ENCODE measurements at places on chromosomes 11 and 22.

- no peak for DNase-seq
These were observed 3.5 kb upstream of the MAPK8IP2 start for GRCh38 chr22:50597097-50597496.

DNA sequence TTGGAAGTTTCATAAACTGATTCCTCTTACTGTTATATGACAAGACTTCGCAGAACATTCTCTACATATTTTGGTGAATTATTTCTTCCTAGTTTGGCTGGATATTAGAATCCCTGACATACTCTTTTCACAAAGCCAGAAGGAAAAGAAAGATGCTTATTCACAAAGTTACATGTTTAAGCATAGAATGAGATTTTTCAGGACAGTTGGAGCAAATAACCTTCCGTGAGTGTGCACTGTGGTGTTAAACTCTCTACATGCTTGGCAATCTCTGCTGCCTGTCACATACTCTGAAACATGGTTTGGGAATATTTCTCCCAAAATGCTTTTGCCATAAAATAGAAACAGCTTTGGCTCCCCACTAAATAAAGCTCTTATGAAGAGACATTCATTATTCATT, 230.0 kb upstream of the MTNR1B start:
- no peak for DNase-seq

DNA sequence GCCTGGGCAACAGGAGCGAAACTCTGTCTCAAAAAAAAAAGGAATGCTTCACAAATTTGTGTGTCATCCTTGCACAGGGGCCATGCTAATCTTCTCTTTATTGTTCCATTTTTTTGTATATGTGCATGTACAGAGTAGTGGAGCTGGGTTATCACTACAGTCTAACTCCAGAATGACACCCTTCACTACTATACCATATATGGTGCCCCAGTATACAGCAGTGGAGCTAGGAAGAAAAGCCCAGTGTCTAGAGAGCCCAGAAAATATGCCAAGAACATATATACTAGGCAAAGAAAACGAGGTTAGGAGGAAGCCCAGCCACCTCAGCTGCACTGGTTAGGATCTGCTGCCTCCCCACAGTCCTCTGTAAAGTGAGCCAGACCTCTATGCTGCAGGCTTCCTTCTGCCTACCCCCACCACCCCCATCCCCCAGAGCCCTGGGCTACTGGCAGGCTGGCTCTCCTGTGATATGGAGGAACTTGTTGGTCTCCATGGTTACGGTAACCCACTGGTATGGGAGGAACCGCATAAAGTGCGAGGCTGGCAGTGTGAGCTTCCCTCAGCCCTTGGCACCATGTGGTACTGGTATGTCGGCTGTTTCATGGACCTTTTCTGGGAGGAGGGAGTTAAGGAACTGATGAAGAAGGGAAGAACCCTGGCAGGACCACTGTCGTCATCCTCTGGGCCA, 34.3 kb downstream of the RCOR2 start:
- DNase-seq, result no peak

DNA sequence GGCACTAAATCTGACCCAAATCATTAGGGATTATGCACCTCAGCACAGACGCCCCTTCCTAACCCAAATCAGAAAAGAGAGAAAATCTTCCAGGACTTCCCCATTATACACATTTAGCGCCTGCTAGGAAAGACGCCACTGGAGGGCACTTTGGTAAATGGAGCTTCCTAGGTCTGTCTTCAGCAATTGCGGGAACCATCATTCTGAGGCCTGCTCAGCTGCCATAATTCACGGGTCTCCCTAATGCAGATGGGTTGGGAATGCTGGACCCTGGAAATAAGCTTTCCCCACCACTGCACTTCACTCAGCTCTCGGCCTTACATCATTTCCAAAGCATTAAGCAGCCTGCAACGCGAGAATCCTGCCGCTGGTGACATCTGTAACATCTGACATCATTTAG, 86.2 kb upstream of the OPCML start:
- no peak for DNase-seq

GRCh38 chr11:112315057-112315720, 54.5 kb upstream of the PLET1 start:
- no peak for DNase-seq

- no peak for DNase-seq
These were observed 18.0 kb upstream of the TMEM218 start for GRCh38 chr11:125129316-125129993.
